ENCODE measurements at places on chromosomes 1 and 21.

DNA sequence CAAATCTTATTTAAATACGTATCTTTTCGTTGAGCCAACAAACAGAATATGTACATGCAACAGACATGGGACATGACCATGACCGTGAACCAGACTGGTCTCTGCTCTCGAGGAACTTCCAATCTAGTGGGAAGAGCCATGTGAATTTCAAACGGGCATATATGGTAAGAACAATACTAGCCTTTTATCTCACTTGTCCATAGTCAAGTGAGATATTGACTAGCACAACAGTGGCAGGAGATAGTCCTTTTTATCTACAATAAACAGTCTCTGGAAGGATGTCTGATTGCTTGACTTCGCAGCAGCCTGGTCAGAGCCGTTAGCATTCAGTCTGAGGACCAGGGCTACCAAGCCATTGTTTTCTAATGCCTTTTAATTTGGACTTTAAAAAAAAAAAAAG lies 12.6 kb upstream of the PLA2G2C start:
- DNase-seq: no peak

DNA sequence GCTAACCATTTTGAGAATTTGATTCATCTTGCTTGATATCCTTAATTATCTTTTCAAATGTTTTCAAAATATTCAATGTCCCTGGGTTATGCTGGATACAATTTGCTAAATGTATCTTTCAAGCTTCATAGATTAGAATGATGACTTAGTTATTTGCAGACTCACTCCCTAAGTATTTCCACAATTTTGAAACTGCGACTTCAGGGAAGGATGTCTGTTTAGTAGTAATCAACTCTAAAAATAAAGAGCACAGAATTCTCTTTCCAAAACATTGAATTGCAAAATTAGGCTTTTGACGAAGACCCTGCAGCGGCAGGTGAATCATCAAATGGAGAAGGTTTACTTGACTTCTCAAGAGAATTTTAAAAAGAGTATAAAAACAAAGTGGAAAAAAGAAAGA lies 14.2 kb downstream of the RGS1 start:
- no peak for DNase-seq

GRCh38 chr1:232049335-232049734 lies 422.7 kb downstream of the DISC1 start:
- DNase-seq: no peak

- no peak for DNase-seq
Observed at GRCh38 chr21:35399706-35400105, 350.6 kb upstream of the RUNX1 start.

DNA sequence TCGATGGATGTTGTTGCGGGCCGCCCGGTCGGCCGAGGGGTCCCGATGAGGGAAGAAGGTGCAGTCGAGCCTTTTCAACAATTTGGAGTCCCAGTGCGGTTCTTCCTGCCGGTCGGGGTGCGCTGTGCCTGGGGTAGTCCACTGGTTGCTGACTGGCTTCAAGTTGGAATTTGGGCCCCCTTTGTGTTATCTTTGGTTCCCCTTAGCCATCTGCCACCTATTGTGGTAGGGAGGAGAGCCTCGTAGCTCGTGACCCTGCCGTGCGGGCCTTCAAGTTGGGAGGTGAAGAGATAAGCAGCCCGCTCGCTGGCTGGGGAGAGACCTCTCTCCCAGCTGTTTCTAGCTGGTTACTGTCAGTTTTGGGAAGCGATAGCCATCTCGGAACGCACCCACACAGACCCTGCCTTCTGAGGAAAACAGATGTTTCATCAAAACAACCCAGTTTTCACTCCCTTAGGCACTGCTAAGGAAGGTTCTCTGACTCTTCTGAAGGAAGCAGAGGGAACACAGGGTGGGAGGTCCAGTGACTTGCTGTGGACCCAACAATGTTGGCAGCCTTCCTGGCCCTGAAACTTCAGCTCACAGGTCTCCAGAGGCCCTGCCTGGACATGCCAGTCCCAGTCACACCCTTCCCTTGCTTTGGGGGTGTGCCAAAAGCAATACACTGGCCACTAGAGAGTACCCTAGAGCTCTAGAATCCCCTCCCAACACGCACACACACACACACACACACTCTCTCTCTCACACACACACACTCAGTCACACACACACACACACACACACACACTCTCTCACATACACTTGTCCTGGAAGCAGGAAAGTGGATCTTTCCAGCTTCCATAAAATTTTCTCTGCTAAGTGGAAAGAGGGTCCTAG lies 1.0 kb downstream of the BTG2 start:
- peak; percentile 87 for DNase-seq

DNA sequence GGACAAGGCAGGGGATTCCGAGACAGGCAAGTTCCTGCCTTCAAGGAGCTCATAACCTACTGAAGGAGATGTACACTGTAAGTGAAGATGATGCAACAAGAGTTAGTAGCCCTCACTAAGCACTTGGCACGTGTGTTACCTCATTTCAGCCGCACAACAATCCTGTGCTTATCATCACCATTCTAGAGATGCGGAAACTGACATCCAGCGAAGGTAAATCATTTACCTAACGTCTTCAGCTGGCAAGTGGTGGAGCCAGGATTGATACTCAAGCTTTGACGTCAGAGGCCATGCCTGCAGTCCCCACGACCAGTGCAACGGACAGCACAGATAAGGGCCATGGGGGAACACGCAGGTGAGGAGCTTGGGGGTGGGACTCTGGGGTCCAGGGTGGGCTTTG lies 2.9 kb upstream of the UBXN10 start:
- DNase-seq: no peak

GRCh38 chr21:43918385-43918947 lies 53.4 kb downstream of the AGPAT3 start:
- DNase-seq: no peak

DNA sequence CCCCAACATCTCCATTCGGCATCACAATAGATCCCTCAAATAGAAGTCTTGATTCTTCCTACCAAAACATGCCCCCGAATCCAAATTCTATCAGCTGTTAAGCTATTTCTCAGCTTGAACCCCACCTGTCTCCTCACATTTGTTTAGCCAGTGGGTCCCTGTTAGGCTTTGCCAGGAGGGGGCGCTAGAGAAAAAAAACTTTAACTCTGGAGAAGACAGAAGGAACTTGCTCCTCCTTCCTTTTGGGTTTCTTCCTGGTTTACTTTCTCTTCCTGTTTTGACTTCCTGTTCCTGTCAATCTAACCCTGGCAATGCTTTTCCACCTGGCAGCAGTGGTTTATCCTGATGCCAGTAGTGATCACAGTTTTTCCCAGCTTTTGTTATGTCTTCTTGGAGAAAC lies 95.6 kb upstream of the KCNK1 start:
- DNase-seq: peak; percentile 7

DNA sequence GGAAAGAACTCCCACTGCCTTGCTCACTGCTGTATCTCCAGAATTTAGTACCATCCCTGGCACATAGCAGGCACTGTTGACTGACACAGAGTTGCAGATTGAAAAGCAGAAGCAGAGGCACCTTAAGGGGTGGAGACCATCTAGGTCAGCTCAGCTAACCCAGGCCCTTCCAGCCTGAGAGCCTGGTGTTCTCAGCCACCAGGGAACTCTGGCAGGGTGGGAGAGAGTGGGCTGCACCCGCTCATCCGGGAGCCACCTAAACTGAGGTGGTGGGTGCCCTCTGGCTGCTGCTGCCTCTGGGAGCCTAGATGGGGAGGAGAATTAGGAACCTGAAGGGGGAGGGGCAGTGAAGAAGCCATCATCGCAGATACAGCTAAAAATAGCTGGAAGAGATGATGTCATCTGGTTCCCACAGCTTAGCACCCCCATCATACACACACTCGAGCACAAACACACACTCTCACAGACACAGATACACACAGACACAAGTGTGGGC lies 1.5 kb upstream of the TSPAN1 start:
- DNase-seq: no peak

- no peak for DNase-seq
Observed at GRCh38 chr1:40703316-40703715, 11.8 kb downstream of the NFYC start.

GRCh38 chr1:203039609-203040512 lies 13.6 kb downstream of the PPFIA4 start:
- DNase-seq: no peak

DNA sequence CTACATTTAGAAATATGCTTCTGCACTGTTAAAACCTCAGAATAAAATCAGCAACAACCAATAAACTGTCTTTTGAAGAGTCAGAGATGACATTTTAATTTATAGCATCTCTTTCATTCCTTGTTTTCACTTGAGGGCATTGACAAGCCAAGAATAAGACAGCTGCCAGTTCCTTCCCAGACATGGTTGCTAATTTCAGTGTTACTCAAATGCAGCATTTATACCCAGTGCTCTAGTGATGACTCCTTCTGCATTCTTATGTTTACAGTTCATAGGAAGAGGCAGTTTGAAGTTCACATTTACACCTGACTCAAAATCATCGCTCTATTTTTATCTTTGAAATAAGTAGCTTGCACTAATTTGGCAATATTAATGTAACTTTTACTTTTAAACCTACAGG lies 44.9 kb downstream of the PLA2G4A start:
- DNase-seq: no peak

DNA sequence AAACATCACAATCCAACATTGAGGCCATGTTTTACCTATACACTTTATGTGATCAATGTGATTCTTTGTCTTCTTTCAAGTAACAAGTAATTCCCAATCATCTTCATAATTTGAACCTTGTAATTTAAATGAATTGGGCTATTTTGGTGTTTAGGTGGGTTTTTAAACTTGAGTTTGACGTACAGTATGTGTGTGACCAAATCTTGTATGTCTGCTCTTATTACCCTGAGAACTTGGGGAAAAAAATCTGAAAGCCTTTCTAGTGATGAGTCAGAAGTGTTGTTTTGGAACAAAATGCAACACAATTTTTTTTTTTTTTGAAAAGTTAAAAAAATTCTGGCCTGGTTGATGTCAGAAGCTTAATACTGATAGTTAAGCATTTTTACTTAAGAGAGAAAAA lies 68.5 kb downstream of the HHAT start:
- no peak for DNase-seq

- peak; percentile 85 for DNase-seq
Observed at GRCh38 chr1:235253219-235253962, 74.6 kb downstream of the ARID4B start.

DNA sequence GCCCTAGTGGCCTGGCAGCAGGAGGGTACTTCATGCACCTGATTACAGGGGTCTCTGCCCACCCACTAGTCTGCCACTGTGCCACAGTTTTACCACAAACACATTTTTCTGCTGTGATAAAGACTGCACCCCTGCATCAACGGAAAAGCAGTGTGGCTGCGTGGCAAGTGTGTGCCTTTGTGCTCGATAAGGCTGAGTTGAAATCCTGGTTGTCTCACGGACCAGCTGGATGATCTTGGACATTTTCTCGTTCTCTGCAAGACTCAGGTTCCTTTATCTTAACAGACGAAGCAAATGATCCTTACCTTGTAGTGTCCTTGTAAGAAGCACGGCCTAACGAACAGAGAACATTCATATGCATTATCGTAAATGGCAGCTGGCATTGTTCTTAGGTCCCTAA lies 10.2 kb downstream of the GRHL3 start:
- DNase-seq: no peak

DNA sequence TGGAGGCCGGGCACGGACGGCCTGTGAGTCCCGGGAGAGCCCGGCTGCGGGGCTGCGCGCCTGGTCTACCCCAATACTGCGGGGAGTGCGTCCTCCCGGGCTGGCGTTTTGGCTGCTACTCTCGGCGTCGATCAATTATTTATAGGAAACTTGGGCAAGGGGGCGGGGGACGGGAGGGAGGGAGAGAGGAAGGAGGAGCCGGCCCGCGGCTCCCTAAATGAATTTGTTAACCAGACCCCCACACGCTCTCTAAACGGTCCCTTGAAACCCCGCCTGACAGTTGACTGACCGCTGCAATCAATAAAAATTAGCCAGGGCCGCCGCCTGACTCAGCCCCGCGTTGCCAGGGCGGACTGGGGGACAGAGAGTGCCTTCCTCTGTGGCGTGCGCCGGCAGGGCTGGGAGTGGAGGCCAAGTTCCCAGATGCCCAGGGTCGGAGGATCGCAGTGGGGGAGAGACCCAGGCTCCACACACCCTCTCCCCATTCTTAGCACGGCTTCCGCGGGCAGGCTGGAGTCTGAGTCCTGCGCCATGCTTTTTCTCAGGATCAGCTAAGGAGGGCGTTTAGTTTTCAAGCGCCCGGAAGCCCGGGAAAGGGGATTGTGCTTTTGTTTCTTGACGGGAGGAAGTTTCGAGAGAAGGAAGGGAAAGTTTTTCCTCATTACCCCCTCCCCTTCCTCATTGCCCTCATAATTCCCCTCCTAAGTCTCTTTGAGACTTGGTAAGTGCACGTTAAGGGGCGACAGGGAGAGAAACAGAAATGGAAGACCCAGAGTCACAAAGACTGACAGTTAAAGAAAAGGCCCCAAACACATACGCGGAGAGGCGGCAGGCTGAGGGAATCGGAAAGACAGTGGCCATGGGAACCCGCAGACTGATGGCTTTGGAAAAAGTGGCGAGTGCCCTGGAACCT lies 6.2 kb downstream of the PAX7 start:
- DNase-seq: no peak

DNA sequence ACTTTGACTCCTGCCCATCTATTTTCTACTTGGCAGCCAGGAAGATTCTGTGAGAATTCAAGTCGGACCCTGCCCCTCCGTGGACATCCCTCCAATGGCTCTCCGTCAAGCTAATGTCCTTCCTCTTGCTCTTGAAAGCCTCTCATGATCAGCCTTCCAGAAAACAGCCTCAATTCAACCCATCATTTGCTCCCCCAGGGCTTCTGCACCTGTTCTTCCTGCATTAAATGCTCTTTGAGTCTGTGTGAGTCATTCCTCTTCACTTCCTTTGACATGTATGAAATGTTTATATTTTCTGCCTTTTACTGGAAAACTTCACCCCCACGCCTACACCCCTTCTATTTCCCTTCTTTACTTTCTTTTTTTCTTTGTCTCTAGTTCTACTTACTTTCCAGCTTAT lies 734.1 kb upstream of the ZP4 start:
- DNase-seq: no peak

DNA sequence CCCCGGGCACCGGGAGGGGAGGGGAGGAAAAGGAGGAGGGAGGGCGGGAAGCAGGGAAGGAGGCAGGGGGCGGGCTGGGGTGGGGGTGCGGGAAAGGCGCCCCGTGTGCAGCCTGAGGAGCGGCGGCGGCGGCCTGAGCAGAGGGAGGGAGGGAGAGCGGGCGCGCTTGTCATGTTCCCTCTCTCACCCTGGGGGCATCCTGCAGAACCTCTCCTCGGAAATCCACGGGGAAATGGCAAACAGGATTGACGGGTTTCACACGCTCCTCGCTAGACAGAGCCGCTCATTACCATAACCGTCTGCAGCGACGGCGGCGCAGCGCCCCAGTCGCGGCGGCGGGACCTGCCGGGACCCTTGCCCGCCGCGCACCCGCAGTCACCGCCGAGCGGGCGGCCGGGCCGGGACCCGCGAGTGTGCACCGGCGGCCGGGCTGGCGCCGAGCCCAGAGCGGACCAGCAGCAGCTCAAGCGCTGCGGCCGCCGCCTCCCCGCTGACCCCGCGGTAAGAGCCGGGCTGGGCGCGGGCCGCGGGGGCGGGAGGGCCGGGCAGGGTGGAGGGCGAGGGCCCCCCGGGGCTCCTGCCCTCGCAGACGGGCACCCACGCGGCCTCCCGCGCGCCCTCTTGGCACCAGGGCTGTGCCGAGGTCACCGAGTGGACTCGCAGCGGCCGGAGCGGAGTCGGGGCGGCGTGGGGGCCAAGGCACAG lies at the start of gene SERTAD4:
SERTAD4 (plus strand) TSS at position 286 of the 705 bp plus-strand sequence. CDS start 5,165 bp downstream, outside the sequence.
- peak; percentile 59 for DNase-seq

GRCh38 chr21:39098696-39099200 lies 84.5 kb downstream of the PSMG1 start:
- DNase-seq: no peak

Measured in Ammon's horn (tissue), 1 donor.